ENCODE measurements at places on chromosomes 3 and 15.

DNA sequence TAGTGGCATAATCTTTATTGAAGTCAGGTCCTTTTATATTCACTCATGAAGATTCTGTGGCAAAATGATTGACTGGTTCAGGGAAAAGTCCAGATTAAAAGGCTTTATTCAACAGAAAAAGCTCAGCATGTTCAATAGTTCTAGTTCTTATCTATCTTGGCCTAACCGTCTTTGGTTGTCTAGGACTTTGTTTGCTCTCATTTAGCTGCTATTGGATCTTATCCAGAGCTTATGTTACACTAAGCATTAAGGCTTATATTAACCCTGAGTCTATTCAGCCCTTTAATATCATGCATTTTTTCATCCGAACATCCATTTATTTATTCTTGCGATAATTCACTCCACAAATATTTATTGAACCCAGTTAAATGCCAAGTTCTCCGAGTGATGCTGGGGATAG, 601.0 kb upstream of the SGO1 start:
- no peak for DNase-seq

DNA sequence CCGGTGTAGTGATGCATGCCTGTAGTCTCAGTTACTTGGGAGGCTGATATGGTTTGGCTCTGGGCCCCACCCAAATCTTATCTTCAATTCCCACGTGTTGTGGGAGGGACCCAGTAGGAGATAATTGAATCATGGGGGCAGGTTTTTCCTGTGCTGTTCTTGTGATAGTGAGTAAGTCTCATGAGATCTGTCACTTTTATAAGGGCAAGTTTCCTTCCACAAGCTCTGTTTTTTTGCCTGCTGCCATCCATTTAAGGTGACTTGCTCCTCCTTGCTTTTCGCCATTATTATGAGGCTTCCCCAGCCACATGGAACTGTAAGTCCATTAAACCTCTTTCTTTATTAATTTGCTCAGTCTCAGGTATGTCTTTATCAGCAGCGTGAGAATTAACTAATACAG, 566.7 kb upstream of the NECTIN3 start:
- DNase-seq = no peak

DNA sequence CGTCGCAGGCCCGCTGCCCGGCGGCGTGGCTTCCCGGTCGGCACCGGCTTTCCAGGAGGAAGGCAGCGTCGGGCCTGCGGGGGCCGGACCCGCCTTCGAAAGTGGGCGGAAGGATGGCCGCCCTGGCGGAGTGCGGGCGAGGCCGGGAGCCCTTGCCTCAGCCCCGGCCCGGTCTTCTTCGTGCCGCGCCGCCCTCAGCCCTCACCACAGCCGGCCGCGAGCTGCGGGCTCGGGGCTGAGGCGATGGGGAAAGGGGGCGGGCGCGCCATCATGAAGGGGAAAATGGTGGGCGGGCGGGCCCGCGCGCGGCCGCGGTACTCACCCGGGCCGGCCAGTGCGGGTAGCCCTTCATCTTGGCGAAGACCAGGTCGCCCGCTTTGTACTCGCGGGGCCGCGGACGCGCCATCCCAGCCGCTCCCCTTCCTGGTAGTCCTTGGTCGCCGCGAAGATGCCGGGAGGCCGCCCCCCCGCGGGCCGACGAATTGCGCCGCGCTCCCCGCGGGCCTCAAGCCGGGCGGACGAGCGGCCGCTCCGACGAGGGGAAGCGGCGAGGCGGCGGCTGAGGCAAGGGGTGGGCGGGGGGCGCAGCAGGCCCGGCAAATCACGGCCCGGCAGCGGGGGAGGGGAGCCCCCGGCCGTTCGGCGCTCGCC, 489 bp downstream of the HDGFL3 start:
- peak; percentile 29 for DNase-seq

GRCh38 chr3:188664795-188665194, 507.0 kb upstream of the TPRG1 start:
- DNase-seq = no peak

DNA sequence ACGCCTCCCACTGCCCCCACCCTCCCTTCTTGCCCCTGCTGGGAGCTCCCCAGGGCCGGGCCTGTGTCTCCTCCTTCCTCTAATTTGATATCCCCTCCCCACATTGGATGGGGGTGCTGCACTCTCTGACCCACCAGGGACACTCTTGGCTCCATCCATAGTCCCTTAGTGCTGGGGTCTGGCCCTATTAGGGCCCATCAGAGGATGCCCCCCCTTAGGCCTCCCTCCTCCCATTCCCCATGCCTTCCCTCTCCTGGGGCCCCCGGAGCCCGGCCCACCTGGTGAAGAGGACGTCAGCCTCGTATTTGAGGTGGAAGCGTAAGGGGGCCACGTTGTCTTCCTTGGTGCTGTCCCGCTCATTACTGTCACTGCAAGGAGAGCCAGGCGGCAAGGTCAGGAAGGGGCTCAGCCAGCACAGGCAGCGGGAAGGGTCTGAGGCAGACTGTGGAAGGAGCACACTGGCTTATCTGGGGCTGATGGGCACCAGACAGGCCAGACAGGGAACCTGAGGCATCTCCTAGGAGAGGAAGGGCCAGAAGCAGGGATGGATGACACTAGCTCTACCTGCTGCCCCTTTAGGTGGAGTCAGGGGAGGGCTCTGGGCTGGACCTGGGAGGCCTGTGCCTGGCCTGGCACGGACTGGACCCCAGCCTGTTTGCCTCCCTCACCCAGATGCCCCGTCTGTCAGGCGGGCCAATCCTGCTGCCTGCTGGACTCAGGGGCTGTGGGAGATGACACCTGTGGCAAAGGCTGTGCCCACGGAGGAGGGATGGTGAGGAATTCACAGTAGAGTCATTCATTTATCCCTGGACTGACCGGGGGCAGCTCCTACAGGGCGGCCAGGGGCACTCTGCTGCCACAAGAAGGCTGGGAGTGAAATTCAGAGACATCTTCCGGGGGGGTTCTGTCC, 36.2 kb downstream of the FEM1B start:
- DNase-seq = no peak

DNA sequence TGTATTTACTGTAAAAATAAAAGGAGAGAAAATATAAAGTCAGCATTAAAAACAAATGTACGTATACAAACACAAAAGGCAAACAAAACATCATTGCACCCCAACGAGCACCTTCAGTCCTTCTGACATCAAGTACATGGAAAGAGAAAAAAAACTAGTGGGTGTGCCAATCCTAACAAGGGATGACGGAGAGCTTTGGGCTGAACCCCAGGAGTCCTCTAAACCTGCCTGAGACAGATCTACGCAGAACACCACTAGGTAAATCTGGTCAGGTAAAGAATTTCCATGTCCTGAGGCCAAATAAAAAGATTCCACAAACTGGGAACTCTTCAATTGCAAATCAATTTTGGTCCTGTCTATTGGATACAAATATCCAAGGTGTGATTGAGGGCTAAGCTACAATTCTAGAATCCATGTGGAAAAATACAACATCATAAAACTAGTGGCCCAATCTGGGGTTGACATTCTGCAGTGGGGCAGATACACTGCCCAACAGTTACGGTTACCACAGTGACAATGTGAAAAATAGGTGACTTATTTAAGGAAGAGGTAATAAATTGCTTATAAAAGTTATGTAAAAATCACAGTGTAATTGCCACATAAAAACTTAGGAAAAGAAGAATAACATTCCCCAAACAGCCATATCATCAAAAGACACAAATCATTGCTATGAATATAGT, 14.2 kb downstream of the IFT80 start:
- no peak for DNase-seq
